Activated CD4-positive, CD25-positive, alpha-beta regulatory T cell treated with anti-CD3 and anti-CD28 coated beads, Interleukin-2, amount 50 U/mL, for 16 hours (primary cell): ENCODE measurements at places on chromosomes 6 and 20.

DNA sequence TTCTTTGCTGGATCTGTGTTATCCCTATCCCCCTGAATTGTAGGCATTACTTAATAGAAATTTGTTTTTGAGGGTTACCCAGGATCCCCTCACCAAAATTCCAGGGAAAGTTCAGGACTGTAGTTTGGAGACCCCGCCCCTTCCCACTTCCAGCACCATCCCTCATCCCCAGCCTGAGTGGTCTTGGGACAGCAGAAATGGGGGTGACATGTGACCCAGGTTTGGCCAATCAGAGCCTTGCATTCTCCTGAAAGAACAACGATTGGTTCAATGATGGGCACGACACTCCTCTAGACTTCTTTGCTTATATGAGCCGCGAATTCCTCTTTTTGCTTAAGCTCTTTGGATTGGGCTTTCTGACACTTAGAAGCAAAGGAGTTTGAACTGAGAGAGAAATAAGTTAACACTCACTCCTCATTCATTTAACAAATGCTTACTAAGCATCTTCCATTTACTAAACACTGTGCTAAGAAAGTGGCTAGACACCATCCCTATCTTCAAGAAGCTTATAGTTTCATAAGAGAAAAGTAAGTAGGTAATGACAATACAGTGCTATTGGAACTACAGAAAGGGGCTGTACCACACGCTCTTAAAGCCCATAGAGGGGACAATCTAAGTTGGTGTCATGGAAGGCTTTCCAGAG is 24.9 kb upstream of the PAQR8 start:
- DNase-seq: no peak

- DNase-seq: no peak
Measured at GRCh38 chr6:11012295-11012754, 31.8 kb downstream of the ELOVL2 start.

GRCh38 chr6:163706500-163707087 is 292.1 kb downstream of the QKI start:
- no peak for DNase-seq

DNA sequence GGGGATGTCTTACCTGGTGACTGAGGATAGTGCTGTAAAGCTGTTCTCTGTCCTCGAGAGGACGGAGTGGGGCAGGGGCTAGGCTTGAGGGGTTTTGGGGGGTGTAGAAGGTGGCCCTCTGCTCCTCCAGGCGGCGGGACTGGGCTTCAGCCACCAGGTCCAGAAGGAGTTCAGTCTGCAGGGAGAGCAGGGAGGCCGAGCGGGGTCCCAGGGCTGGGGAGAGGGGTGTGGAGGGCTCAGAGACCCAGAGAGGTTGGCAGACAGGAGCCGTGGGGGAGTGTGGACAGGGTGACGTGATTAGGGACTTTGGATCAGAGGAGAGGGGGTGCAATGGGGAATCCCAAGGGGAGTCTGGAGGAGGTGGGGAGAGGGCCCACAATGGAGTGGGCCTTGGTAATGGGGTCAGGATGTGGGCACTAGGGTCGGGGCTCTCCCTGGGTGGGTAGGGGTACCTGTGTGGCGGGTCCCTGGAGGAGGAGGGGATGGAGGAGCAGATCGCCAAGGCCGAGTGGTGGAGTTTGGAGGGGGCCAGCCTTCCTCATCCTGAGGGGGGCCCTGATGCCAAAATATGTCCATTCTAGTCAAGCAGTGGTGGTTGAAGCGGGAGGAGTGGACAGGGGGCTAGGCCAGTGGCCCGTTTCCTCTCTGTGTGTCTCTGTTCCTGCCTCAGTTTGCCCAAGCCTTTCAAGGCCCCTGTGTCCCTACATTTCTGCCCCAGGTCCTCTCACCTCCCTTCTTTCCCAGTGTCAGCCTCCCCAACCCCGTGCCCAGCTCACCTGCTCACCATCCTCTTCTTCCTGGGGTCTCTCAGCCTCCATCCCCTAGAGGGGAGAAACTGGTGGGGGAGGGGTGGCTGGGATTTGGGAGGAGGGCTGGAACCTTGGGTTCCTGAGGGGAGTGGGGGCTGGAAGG is 491 bp downstream of the GPSM3 start:
- no peak for DNase-seq

- DNase-seq: no peak
Measured at GRCh38 chr6:169164451-169164850, 89.2 kb downstream of the THBS2 start.

DNA sequence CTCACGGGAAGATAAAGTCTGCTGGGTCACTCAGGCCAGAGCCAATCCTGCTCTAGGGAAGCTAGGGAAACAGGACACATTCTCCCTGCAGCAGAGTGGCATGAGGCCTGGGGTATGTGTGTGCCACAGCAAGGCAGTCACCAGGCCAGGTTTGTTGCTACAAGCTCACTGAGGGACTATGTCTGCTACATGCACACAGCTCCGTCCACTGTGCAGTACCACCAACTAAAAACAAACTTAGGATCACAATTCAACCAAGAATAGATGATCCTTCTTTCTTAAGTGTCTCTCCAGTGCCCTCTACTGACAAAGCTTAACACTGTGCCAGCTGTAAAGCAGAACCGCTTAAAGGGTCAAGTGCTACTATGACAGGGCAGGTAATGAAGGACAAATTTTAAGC is 192.5 kb downstream of the PTPRK start:
- no peak for DNase-seq
